Thoracic aorta endothelial cell (primary cell): ENCODE measurements at places on chromosomes 3 and 15. TPM values are rescaled to one million over a fixed set of nuclear protein-coding genes. Genes with fewer than 3 reads are reported as not detected.

Gene EPHA3
- total RNA-seq: not detected in 2 replicates

Gene ADAMTS9
- total RNA-seq: 138 and 392 TPM in 2 replicates

Gene RAD51
- total RNA-seq: 10.2 and 12.1 TPM in 2 replicates

Gene SMCO1
- total RNA-seq: not detected in 2 replicates

Gene GPR171
- total RNA-seq: not detected in 2 replicates

Gene DALRD3
- 31.0 and 35.0 TPM in 2 replicates for total RNA-seq

Gene PLCB2
- 0.40 and 21.8 TPM in 2 replicates for total RNA-seq

Gene MRPS22
- 98.8 and 107 TPM in 2 replicates for total RNA-seq

Gene CAV3
- not detected in 2 replicates for total RNA-seq

Gene RNU5B-1
- not detected in 2 replicates for total RNA-seq
